ENCODE measurements at places on chromosomes 1 and 21.
A peak's percentile ranks its signal among the peaks of the same experiment; 100 is the strongest.

GRCh38 chr1:147849098-147849895, 53.3 kb upstream of the GJA8 start:
- DNase-seq = peak; percentile 17

- peak; percentile 6 for DNase-seq
These were observed 621.0 kb upstream of the NCAM2 start for GRCh38 chr21:20377250-20377649.

DNA sequence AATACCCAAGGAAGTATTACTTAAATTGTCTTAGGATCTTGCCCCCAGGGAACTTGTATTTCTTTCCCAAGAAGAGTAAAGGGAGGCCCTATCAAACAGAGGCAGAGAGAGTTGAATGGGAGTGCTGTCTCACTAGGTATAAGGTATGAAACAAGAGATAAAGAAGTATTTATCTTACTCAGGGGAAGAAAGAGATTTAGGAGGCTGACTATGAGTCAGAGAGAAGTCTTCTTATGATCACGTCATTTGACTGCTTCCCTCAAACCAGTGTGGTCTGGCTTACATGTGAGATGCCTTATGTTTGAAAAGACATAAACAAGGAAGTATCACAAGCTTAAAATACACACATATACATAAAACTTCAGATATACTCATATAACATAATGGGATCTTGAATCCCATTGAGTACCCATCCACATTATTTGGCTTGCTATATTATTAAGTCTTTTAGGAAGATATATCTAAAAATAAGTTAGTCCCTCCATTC, 29.6 kb downstream of the DUSP10 start:
- DNase-seq = peak; percentile 65

- peak; percentile 64 for DNase-seq
These were observed 202.1 kb upstream of the SGIP1 start for GRCh38 chr1:66331658-66332547.

GRCh38 chr1:87816646-87817045, 488.0 kb downstream of the LMO4 start:
- no peak for DNase-seq

DNA sequence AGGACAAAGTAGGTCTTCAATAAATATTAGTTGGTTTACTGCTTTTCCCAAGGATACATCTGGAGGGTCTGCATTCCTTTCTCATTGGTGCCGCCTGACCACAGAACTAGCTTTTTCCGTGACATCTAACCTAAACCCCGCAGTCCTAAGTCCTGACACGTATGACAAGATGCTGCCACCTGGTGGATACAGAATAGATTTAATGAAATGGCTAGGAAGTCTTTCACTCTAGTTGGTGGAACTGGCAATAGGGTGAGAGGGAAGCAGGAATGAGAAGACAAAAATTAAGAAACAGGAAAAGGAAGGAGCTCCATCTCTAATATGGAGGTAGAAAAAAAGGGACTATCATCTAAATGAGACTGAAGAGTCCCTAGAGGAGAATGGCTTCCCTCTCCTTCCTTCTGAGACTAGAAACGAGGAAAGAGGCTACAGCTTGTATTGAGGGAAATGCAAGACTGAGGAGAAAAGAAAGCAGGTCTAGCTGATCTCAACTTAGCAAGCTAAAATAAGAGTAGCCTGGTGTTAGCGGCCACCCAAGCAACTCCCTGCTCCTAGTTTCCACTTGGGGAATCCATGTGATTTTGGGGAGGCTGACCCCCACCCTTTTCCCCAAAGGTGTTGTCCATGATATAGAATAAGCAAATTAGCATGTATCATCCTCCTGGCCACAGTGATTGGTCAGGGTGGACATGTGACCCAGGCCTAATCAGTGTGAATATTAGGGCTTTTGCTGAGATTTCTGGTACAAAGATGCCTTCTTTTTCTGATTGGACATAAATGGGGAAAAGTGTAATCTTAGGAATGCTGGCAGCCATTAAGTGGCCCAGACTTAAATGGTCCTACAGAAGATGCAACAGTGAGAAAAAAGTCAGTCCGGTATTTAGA, 5.9 kb downstream of the RFX5 start:
- peak; percentile 91 for DNase-seq

DNA sequence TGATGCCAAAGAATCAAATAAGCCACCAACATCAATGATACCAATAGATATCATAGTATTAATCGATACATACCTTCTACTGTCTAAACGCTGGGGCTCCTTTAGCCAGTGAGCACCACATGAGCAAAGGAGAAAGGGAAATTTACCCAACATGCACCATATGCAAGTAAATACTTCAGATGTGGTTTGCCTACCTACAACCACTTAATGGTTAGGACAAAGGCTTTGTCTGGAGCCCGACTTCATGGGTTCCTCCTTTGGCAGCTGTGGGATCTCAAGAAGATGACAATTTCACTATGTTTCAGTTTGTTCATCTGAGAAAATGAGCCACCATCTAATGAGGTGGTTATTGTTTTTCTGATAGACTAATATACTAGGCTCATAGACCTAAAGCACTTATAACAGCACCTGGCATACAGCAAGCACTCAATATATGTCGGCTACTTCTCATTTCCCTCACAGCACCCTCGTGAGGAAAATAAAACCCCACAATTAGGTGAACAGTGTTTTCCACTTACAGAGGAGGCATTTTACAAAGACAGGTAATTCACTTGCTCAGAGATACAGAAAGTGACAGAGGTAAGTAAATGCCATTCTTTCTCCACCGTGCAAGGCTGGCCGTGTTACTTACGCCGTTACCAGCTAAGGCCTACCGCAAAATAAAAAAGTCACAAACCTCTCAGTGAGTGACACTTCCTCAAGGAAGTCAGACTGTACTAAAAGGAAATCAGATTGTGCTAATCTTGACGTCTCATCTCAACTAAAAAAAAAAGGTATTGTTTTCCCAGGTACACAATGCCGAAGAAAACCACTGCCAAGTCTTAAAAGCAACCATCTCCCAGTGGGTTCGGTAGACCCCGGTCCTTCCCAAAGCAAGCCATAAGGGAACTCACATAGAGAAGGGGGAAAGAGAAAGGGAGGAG, 1.6 kb downstream of the TTC13 start:
- no peak for DNase-seq

GRCh38 chr1:8520483-8520966, 202.6 kb downstream of the SLC45A1 start:
- DNase-seq = peak; percentile 28

GRCh38 chr1:220450927-220451326, 77.0 kb upstream of the MARK1 start:
- no peak for DNase-seq
